Muscle of leg (tissue), 16 donors: ENCODE measurements at places on chromosomes 1 and 21. TPM values are rescaled to one million over a fixed set of nuclear protein-coding genes. Genes with fewer than 3 reads are reported as not detected.

DNA sequence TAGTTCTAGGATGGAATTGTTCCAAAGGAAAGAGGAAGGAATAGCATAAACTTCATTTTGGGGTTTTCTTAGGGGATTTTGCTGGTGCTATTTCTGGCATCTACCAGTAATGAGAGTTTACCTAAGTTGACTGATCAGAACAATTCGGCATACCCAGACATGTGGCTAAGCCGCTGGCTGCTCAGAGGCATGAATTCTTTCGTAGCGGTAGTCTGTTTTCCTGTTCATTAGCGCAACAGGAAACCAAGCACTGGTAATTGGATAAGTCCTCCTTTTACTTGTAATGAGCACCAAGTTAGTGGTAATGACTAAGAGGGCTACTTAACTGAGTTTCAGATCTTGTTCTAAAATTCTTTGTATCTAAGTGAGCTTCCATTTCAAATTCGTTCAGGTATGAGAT is 38.6 kb downstream of the C21orf91 start:
- H3K4me3 ChIP-seq, result no peak overlapping the region
- no peaks in the 10 kb centered on the region for H3K4me1 ChIP-seq
- peaks cover 4% of the 10 kb centered on the region for H3K36me3 ChIP-seq
- H3K27me3 ChIP-seq, result no peaks in the 10 kb centered on the region
- no peak for DNase-seq

DNA sequence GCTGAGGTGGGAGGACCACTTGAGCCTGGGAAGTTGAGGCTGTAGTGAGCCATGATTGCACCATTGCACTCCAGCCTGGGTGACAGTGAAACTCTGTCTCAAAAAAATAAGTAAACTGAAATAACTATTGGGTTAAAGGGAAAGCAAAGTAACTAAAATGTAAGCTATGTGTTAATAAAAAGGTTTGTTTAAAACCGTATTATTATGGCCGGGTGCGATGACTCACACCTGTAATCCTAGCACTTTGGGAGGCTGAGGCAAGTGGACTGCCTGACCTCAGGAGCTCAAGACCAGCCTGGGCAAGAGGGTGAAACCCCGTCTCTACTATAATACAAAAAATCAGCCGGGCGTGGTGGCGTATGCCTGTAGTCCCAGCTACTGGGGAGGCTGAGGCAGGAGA is 27.0 kb downstream of the NVL start:
- no peak for DNase-seq
- no peak overlapping the region for H3K27ac ChIP-seq
- no peaks in the 10 kb centered on the region for H3K27me3 ChIP-seq
- H3K4me3 ChIP-seq, result no peak overlapping the region
- peaks cover 56% of the 10 kb centered on the region for H3K36me3 ChIP-seq

DNA sequence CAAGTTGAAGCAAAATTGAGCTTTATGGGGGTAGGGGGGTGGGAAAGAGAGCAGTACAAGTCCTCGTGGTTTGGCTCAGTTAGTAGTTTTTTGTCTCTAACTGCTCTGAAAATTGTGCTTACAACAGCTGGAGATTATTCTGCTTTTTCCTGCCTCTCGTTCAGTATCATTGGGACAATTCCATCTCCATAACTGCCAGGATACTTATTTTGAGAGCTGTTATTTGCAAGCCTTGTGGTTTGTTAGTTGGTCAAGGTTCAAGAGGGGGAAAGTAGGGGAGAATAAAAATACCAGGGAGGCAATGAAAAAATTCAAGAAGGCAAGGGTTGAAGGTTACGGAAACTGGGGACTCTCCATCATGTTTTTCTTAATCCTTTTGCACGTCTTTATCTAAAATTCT is 811.8 kb upstream of the ADGRL2 start:
- peak; percentile 24 for DNase-seq
- no peaks in the 10 kb centered on the region for H3K27me3 ChIP-seq
- no peaks in the 10 kb centered on the region for H3K4me1 ChIP-seq
- H3K27ac ChIP-seq, result no peak overlapping the region

GRCh38 chr1:11729155-11729497 is 6.8 kb upstream of the AGTRAP start:
- H3K4me3 ChIP-seq, result no peak overlapping the region
- H3K36me3 ChIP-seq, result no peaks in the 10 kb centered on the region
- DNase-seq, result no peak
- no peaks in the 10 kb centered on the region for H3K27me3 ChIP-seq

RAB42 gene
- 8.7 TPM for total RNA-seq

KCNA2 gene
- total RNA-seq, result 0.75 TPM

ALPL gene
- 1.2 TPM for total RNA-seq

DNA sequence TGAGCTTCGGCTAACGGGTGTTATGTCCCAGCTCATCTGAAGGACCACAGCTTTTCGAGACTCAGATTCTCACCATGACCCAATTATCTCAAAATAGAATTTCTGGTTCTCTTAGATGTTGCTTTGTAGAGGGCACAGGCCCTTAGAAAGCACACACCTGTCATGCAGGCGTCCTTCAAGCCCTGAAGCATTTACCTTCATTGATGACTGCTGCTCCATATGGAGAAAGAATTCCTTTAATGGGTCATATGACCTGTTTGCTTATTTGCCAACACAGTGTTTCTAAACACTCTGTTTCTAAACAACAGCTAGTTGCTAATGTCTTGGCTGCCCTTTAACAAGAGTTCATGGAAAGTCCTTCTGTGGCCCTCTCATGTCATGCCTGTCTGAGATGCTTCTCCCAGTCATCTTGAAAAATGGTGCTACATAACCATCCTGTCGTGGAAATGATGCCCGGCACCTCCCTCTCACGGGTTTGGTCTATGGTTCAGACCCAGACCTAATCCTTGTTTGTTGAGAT is 495.7 kb downstream of the KIF26B start:
- peak; percentile 47 for DNase-seq
- no peak overlapping the region for H3K27ac ChIP-seq
- H3K36me3 ChIP-seq, result no peaks in the 10 kb centered on the region
- no peak overlapping the region for H3K4me3 ChIP-seq

GRCh38 chr1:28927648-28928313 is 13.4 kb downstream of the EPB41 start:
- no peaks in the 10 kb centered on the region for H3K4me1 ChIP-seq
- DNase-seq, result peak; percentile 56
- no peak overlapping the region for H3K4me3 ChIP-seq
- no peaks in the 10 kb centered on the region for H3K36me3 ChIP-seq

GRCh38 chr1:177659281-177659680 is 310.6 kb downstream of the SEC16B start:
- H3K4me3 ChIP-seq, result no peak overlapping the region
- no peaks in the 10 kb centered on the region for H3K36me3 ChIP-seq
- no peak for DNase-seq
- H3K27ac ChIP-seq, result no peak overlapping the region
- no peaks in the 10 kb centered on the region for H3K27me3 ChIP-seq

DNA sequence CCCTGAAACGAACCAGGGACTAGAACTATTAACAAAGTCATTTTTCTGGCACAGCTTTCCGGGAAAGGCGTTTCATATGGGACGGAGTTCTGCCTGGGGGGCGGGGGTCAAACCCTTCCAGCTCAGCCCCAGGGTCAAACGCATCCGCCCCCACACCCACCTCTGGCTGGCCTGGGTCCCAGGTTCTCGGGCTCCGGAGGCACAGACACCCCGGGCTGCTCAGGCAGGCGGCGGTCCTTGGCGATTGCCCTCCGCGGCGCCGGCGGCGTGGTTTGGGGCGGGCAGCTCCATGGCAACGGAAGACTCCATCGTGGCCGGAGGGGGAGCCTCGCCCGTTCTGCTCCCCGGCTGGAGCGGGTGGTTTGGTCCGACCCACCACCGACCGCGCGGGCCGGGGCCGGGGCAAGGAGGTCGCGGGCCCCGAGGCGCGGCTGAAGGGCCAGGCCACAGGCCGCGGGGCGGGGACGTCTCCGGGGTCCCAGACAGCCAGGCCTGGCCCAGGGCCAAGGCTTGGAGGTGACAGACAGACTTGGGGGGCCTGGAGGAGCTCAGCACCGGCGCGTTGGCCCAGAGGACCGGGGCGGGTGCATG is at the start of gene CFAP74:
CFAP74 (minus strand) TSS at position 246 of the 591 bp plus-strand sequence. CDS start 12,830 bp downstream, outside the sequence.
- H3K27me3 ChIP-seq, result peaks cover 48% of the 10 kb centered on the region
- no peak within 1 kb of the TSS for H3K27ac ChIP-seq
- H3K4me1 ChIP-seq, result peaks cover 7% of the 10 kb centered on the region
- H3K36me3 ChIP-seq, result no peaks in the 10 kb centered on the region

DNA sequence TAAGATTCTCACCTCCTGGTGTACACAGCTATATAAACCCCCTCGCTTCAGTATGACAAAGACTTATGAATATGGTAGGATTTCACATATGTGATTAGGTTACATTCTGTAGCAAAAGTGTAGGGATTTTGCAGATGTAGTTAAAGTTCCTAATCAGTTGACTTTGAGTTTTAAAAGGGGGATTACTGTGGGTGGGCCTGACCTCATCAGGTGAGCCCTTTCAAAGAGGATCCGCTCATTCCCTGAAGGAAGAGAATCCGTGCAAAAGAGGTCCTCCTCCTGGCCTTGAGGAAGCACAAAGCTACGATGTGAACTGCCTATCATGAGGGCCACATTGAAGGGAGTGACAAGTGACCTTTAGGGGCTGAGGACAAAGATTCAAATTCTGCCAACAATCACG is 30.6 kb upstream of the KAZN start:
- H3K4me1 ChIP-seq, result no peaks in the 10 kb centered on the region
- H3K27ac ChIP-seq, result no peak overlapping the region
- no peak overlapping the region for H3K4me3 ChIP-seq
- DNase-seq, result no peak
- no peaks in the 10 kb centered on the region for H3K27me3 ChIP-seq

DNA sequence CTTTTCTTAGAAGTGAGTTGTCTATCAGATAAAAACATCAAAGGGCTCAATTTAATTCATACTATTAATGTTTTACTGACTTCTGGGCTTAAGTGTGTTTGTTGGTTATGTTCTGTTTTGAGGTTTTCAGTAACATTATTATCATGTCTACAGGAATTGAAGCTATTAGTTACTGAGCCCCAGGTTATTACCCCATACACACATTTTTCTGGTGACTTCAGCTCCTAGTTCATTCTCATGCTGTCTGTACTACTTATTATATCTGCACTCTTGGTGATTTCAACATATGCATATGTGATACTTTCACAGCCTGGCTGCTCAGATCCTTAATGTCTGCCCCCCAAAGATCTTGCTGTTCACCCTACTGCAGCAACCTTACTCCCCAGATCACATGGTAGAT is 27.0 kb upstream of the SGIP1 start:
- DNase-seq, result no peak
- H3K4me3 ChIP-seq, result no peak overlapping the region
- no peak overlapping the region for H3K27ac ChIP-seq
- H3K27me3 ChIP-seq, result no peaks in the 10 kb centered on the region
- H3K4me1 ChIP-seq, result peaks cover 2% of the 10 kb centered on the region
